ENCODE measurements at places on chromosomes 16 and 17.

DNA sequence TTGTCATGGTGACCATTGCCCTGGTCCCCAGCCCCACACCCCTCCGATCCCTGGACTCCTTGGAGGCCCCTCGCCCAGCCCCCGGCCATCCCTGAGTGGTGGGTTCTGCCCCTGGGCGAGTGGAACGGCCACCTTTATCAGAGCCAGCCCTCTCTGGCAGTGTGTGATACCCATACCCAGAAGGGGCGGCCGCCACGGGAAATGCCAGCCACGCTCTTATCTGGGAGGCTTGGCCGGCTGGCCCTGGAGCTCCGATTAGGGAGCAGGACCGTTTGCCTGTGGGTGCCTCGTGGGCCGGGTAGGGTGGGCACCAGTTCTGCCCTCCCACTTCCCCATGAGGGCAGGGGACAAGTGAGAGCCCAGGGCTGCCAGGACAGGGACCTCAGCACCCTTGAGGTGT lies 58.3 kb upstream of the ZC3H18 start:
- DNase-seq: no peak

GRCh38 chr17:50264263-50265113 lies 9.8 kb upstream of the TMEM92 start:
- DNase-seq: peak; percentile 30

DNA sequence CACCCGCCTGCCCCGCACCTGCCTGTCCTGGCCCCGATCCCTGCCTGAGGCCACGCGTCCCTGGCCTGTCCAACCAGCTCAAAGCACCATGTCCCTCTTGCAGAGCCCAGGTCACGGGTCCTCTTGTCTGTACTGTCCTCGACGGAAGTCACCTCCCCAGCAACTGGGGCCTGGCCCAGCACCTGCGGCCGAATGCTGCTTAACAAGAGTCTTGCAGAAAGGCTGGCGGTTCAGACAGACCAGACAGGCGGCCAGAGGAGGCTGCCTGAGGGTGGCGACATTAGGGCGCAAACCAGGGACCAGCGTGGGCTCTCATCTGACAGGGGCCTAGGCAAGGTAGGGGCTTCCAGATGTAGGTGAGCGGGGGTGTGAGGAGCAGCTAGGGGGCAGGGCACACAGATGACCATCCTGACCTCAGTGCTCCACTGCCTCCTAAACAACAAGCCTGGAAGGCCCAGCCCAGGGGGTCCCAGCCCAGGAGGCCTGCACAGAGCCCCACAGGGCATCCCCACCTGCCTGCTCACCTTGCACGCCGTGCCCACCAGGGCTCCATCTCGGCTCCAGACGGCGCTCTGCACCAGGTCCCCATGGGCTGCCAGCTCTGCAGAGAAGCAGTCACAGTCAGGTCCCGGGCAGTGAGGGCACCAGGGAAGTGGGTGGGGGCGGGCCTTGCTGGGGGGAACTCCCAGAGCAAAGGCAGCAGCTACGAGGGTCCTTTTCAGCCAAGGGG lies 11.3 kb downstream of the CORO7 start:
- no peak for DNase-seq

- no peak for DNase-seq
These were observed 55.3 kb downstream of the SOCS3 start for GRCh38 chr17:78304549-78305037.

DNA sequence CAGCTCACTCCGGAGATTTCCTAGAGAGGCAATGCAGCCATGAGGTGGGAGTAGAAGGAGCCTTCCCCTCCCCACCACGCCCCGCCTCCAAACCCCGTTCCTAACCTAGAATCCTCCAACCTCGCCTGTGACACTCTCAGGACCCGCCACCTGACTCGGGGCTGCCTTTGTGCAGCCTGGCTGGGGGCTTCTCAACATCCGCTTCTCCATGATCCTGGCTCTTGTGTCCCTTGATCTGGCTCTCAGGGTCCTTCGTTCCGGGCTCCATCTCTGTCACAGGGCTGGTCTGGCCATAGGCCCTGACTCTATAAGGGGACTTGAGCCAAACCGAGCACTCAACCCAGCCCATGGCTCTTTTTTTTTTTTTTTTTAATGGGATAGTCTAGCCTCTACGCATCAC lies 24.3 kb downstream of the CDRT15 start:
- DNase-seq: no peak

DNA sequence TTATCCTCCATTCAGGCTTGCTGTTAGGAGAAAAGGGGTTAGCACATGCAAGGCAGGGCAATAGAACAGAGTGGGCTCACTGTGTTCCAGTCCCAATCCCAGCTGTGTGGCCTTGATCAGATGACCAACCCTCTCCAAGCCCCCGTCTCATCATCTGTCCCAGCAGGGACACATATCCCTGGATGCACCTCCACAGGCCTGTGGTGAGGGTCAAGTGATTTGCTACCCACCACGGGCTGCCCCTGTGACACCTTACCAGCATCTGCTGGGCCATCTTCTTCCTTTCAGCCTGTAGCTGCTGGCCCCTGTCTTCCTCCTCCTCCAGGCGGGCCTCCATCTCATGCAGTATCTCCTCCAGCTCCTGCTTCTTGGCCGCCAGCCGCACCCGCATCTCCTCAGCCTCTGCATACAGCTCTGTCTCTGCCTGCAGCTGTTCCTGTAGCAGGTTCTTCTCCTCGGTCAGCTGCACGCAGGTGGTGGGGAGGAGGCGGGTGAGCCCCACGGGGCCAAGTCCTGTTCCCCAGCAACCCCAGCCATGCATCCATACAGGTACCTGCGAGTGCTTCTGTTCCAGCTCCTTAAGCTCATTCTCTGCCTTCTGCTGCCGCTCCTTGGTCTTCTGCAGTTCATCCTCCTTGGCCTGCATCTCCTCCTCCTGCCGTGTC lies 91.3 kb downstream of the NDE1 start:
- no peak for DNase-seq

- DNase-seq: no peak
These were observed 85.5 kb upstream of the SALL1 start for GRCh38 chr16:51236583-51236982.

GRCh38 chr17:73706858-73707257 lies 62.6 kb upstream of the SDK2 start:
- DNase-seq: no peak

GRCh38 chr16:88834670-88835069 lies 22.1 kb downstream of the GALNS start:
- DNase-seq: no peak

DNA sequence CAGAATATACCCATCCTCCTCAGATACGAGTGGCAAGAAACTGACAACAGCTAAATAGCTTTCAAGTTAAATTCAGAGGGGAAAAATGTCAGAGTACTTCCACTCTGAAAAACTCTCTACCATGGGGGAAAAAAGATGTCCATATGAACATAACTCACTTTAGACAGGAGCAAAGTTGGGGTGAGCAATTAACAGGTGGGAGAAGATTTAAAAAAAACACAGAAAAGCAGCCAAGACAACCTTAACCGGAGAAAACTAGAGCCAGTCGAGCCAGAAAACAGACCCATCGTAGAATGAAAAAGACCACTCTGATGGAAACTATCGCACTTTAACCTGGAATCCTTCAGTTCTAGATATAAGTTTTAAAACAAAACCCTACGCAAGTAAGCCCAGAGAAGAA lies 833 bp downstream of the TERF2 start:
- DNase-seq: no peak

GRCh38 chr16:10584981-10585438 lies 4.6 kb upstream of the EMP2 start:
- no peak for DNase-seq

DNA sequence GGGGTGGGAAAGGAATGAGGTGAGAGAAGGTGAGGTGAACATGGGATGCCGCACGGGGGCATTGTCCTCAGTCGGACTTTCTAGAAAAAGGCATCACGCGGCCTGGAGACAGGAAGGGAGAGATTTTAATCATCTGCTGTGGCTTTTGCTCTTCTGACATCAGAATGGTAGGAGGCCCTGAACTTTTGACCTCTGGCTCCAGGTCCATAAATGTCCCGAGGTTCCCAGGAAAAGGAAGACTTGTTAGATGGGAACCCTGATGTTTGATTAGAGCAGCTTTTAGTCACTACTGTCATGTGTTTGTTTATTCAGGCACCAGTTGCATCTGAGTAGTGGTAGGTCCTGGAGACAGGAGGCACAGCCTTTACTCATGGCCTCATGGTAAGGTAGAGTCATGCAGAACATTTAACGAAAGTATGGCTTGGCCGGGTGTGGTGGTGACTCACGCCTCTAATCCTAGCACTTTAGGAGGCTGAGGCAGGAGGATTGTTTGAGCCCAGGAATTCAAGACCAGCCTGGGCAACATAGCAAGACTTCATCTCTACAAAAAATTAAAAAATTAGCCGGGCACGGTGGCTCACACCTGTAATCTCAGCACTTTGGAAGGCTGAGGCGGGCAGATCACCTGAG lies 203.1 kb downstream of the MSI2 start:
- DNase-seq: peak; percentile 53

- DNase-seq: no peak
These were observed 1.8 kb upstream of the CISD3 start for GRCh38 chr17:38728290-38728831.

GRCh38 chr16:28297784-28298510 lies 5.6 kb downstream of the SBK1 start:
- DNase-seq: no peak

DNA sequence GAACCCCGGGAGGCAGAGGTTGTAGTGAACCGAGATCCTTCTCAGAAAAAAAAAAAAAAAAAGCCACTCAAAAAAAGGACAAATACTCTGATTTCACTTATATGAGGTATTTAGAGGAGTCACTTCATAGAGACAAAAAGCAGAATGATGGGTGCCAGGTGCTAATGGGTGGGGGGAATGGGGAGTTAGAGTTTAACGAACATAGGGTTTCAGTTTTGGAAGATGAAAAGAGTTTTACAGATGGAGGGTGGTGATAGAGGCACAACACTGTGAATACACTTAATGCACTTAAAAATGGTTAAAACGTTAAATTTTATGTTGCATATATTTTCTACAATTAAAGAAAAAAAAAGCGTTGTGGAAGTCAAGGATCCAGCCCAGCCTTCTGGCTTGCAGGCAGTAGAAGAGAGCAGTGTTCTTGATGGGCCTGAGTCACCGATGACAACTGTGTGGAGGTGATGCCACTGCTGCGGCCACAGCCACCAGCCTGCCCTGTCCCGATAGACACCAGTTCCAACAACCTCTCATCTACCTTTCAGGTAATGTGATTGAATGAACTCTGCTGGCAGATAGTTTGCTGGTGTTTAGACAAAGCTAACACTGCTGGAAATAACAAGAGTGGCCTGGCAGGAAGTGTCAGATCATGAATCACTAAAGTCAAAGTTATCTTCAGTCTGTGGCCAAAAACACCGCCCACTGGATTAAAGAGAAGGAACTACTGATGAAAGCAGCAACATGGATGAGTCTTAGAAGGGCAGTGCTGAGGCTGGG lies 49.9 kb upstream of the COX10 start:
- DNase-seq: no peak

DNA sequence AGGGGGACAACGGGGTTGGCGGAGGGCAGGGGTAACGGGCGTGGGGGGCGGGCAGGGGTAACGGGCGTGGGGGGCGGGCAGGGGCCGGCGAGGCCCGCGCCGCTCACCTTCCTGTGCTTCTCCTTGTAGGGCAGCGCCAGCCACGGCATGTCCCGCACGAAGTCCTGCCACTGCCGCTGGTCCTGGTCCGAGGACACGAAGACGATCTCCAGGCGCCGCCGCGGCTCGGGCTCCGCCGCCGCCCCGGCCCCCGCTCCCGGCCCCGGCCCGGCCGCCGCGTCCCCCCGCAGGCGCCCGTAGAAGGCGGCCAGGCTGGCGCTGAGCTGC lies 401 bp downstream of the NXN start:
- no peak for DNase-seq

- no peak for DNase-seq
These were observed 83.0 kb upstream of the TBC1D3K start for GRCh38 chr17:37841232-37841631.

- DNase-seq: no peak
These were observed 22.1 kb upstream of the PITPNM3 start for GRCh38 chr17:6578491-6578890.

GRCh38 chr17:185445-186138 lies 4.1 kb upstream of the DOC2B start:
- no peak for DNase-seq

- peak; percentile 93 for DNase-seq
These were observed 22.2 kb downstream of the TRPV3 start for GRCh38 chr17:3535253-3535995.

DNA sequence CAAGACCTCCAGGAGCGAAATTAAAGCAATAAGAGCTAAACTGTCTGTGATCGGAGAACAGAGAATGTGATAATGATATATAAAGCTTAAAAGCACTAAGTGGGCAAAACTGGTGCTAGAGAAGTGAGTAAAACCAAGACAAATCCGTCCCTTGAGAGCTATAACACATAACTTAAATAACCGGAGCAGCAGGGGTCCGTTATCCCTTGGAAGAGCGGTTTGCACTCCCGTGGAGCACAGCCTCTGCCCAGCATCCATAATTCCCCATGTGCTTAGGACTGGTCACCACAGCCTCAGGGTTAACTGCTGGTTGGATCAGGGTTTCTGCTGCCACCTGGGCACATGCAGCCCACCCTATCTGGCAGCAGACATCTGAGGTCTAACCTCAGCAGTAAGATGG lies 489.0 kb downstream of the NPIPA7 start:
- no peak for DNase-seq

DNA sequence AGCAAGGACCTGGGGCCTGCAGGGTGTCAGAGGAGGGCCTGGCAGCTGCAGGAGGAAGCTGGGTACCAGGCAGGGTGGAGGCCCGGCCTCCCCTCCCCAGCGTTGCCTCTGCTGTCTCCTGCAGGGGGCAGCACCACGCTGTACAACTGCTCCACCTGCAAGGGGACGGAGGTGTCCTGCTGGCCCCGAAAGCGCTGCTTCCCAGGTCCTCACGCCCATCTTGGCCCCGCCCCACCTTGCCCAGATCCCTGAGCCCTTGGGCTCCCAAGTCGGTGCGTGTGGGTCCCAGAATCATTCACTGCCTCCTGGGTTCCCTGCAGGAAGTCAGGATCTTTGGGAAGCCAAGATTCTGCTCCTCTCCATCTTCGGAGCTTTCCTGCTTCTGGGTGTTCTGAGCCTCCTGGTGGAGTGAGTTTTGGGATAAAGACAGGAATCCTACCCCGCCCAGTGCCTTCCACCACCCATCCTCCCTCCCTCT lies 1.2 kb downstream of the TMEM95 start:
- DNase-seq: peak; percentile 90

- DNase-seq: no peak
These were observed 2.5 kb upstream of the CLTC start for GRCh38 chr17:59617156-59617732.

- DNase-seq: no peak
These were observed 501.4 kb upstream of the WSB1 start for GRCh38 chr17:26792486-26792885.

GRCh38 chr16:49964973-49965372 lies 60.1 kb upstream of the CNEP1R1 start:
- DNase-seq: no peak

Data from GM13976 (cell line).